ENCODE measurements at places on chromosomes 2 and 18.

GRCh38 chr2:217705461-217705860 lies 297.3 kb downstream of the TNS1 start:
- DNase-seq, result no peak

- no peak for DNase-seq
These were observed 23.9 kb downstream of the ABCG5 start for GRCh38 chr2:43814711-43815110.

DNA sequence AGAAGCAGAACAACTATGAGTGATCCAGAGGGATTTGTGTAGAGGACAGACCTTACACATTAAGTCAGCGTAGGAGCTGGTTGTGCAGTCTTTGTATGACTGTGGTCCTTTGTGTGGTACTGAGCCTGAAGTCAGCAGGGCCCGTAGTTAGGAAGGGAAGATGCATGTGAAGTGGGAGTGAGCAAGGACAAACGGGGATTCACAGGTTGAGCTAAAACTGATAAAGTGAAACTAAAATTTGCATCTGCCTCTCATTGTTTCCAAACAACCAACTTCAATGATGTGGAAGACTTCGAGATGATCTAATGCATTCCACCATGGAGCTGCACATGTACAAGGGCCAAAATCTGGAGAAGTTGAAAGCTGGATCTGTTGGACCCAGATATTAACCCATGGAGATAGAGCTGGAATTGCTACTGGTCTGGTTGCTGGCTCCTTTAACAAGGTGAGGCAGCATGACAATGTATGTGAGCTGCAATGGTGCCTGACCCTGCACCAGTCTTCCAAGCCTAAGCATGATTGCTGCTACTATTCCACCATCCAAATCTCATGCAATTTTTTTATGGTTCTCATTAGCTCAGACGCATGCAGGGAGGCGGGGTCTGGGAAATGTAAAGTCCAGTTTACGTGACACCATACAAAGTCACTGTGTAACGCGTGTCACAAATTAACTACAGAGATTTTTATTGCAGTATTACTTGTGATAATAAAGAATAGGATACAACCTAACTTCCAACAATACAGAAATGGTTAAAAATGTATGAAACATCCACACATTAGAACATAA lies 12.1 kb upstream of the CYBRD1 start:
- no peak for DNase-seq

GRCh38 chr18:11514267-11514666 lies 95.1 kb upstream of the SLC35G4 start:
- DNase-seq, result no peak

DNA sequence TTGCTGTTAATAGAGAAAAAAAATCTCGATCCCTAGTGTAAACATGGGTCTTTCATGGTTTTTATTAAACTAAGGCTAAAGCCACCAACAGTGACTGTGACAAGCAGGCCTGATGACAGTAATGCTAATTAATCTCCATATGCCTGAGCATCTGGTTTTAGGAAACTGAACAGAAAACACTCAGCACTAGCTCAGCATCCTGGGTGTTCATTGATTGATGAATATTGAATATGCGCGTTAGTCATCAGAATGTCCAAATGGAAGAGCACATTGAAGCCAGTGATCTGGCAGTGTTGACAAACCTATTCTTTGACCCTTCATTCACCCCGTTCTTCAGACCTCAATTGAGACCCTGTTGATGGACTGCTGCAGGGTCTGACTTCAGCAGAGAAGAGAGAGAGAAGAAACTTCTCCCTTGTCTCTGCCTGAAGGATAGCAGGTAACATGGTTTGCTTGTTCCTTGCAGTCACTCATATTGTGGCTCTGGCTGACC lies 283.8 kb downstream of the RDH14 start:
- no peak for DNase-seq

GRCh38 chr2:233124421-233125080 lies 64.4 kb downstream of the INPP5D start:
- peak; percentile 31 for DNase-seq

DNA sequence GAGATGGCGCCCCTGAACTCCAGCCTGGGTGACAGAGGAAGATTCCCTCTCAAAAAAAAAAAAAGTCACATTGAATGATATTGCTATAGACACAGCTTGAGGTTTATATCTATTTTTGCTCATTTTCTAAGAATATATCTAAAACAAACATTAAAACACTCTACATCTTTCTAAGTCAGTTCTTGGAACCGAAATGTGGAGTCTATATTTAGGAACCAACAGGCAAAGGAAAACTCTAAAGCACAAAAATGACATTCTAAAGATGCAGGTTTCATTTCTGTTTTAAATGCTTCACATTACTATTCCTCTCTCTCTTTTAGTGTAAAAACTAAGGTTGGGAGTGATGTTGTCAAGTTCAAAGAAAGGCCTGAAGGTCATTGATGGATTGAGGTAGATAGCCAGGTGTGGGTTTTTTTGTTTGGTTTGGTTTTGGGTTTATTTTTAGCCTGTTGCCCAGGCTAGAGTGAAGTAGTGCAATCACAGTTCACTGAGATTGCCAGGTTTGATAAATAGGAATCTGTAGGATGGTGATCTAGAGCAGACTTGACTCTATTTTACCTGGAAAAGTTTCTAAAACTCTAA lies 194.0 kb upstream of the RBBP8 start:
- no peak for DNase-seq

GRCh38 chr2:72940361-72940760 lies 23.0 kb downstream of the EMX1 start:
- DNase-seq, result no peak

DNA sequence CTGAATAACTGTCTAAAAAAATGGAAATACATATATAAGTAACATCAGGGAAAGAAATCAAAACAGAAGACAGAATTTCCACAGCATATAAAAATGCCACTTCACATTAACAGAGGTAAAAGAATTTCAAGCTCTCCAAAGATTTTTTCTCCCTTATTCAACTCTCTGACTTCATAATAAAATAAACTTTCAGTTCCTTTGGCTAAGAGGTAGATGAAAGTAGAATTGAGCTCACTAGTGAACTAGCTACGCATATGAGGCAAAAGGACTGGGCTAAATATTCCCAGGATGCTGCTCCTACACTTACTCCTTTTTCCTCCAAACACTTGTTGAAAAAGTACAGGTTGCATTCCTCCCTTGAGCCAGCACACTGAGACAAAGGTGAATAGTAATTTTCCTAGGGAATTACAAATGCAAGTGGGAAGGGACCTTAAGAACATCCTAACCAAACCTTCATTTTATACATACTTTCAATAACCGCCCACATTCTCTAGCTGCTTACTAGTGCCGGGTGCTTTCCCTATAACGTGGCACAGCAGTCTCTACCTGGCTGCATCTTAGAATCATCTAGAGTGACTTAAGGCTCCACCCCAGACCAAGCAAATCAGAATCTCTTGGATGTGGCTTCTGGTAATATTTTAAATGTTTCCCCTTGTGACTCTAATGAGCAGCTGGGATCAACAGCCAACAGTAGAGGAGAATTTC lies 136.6 kb downstream of the MTCL1 start:
- no peak for DNase-seq

DNA sequence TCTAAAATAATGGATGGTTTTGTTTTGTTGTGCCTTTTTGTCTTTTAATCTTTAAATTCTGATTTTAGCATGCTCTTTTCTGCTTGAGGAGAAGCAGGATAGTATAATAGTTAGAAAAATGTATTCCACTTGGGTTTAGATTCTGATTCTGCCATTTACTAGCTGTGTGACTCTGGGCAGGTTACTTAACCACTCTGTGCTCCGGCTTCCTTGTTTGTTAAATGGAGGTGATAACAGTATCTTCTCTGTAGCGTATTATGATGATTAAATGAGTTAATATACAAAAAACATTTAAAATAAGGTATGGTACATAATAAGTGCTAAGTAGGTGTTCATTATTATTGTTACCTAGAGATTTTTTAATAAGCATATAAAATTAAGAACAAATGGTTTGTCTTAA lies 26.9 kb upstream of the IL18RAP start:
- no peak for DNase-seq

- no peak for DNase-seq
These were observed 301.5 kb upstream of the FAM98A start for GRCh38 chr2:33900610-33901009.

DNA sequence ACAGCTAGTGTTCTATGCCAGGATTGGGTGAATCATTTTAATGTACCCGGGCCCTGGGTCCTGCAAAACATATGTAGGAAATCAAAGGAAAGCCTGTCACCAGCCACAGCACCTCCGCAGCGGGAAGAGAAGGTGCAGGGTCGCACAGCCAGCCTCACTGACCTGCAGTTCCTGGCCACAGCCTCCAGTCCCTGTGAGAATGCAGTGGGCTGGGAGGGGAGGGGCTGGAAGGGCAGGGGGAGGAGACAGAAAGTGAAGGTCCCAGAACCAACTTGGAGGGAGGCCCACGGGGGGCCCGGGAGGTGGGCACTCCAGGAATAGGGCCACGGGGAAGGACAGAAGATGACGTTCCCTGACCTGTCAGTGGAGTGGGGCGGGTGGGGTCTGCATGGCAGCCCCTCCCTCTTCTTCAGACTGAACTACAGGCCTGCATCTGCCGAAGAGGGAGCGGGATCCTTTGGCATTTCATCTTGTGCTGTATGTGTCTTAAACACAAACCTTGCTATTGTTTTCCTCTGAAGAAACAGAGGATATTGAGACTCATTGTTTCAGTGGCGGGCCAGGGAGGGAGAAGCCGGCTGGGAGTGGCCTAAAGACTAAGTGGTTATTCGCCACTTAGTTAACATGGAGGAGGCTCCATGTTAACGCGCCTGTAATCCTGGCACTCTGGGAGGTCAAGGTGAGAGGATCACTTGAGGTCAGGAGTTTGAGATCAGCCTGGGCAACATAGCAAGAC lies 7.5 kb downstream of the MAL start:
- no peak for DNase-seq

DNA sequence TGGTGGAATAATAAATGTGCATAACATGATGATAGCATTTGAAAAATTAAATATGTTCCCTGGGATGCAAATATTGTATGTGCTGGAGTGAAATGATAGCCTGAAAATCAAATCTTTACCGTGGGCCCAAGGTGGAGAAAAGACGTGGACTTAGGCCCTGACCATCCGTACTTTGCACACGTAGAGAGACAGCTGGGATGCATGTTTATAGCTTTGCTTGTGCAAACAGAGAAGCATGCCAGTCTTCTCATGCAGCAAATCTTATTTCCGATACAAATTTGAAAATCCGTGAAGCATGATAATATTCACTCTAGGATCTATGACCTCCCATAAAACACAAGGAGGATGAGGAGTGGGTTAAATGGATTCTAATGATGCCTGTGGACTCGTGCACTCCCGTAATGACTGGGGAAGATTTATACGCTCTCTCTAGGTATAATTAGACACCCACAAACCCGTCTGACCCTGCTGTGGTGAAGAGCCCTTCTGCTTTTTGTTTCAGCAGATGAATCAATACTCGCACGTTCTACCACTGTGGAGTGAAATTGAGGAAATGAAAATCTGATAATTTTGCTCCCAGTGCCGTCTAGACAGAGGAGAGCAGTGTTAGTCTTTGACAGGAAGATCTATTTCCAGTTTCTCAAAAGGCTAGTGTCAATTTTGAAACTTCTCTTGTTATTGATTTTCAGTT lies 810.3 kb upstream of the SALL3 start:
- DNase-seq, result no peak

DNA sequence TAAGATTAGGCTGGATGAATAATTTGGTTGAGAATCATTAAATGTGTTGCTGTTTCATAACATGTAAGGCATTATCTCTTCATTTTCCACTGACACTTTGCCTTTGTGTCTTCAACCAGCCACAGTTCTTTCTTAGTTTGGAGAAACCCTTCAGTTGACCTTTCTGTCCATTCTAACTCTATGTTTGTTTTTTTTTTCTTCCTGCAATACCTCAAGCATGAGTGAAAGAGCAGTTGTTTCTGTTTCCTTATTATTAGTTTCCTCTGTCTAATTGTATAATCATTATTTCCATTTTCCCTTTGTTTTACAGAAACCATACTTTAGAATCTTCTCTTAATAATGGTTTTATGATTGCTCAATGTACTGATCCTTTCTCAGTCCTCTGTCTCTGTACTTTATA lies 25.6 kb downstream of the HADHB start:
- no peak for DNase-seq

- peak; percentile 78 for DNase-seq
These were observed 667 bp downstream of the TRIB2 start for GRCh38 chr2:12717191-12718014.

DNA sequence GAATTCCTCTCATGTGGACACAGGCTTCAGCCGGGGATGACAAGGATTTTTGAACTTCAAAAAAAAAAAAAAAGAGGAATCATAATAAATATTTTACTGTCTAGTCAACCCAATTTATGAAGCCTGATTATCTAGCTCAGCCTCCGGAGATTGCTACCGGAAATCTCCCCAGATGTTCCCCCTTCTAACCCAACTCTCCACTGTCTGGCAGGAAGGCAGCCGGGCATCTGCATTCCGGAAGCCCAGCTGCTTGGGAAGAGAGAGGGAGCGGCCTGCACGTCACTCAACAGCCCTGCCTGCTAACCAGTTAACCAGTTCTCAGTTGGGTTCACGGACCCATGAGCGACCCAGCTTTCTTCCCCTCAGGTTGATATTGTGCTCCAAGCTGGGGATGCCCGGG lies 87.2 kb upstream of the POU3F3 start:
- DNase-seq, result no peak

DNA sequence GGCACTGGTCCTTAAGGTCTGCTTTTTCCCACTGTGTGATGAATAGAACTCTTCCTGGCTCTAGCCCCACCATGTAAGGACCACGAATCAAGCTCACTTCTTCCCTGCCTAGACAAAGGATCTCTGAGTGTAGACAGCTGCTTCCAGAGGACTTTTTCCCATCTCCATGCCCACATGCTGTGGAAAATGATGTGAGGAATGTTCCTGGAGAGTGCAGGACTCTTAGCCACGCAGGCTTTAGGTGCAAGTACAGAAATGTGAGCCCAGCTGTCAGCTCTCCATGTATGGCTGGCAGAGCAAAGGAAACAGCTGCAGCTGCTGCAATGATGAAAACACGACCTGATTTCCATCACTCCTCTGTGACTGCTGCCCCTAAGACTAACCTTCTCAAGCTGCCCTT lies 35.5 kb downstream of the NXPH2 start:
- DNase-seq, result no peak

GRCh38 chr2:1208522-1208921 lies 204.7 kb upstream of the TPO start:
- DNase-seq, result no peak

GRCh38 chr18:10571537-10571936 lies 45.7 kb downstream of the NAPG start:
- no peak for DNase-seq

- peak; percentile 45 for DNase-seq
These were observed 161.2 kb upstream of the EPAS1 start for GRCh38 chr2:46135958-46136357.

GRCh38 chr18:3491981-3492555 lies 42.1 kb downstream of the TGIF1 start:
- DNase-seq, result no peak
